ACHN (cell line): ENCODE measurements at places on chromosomes 1 and 21.

DNA sequence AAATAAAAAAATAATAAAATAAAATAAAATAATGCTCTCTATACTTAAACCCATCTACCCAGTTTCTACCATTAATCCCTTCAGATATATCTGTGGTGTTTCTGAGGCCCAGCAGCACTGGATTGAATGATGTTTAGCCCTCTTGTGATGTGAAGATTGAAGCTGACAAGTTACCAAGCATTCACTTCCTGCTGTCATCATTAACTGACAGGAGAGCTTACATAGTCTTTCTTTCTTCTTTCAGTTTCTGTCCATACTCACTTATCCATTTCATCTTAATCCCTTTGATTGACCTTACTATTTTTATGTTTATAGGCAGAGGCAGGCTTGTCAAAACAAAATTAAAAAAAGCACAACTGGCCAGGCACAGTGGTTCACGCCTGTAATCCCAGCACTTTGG lies 38.8 kb upstream of the PGD start:
- DNase-seq = no peak

- no peak for DNase-seq
Measured at GRCh38 chr1:166952002-166952746, 23.2 kb downstream of the ILDR2 start.

DNA sequence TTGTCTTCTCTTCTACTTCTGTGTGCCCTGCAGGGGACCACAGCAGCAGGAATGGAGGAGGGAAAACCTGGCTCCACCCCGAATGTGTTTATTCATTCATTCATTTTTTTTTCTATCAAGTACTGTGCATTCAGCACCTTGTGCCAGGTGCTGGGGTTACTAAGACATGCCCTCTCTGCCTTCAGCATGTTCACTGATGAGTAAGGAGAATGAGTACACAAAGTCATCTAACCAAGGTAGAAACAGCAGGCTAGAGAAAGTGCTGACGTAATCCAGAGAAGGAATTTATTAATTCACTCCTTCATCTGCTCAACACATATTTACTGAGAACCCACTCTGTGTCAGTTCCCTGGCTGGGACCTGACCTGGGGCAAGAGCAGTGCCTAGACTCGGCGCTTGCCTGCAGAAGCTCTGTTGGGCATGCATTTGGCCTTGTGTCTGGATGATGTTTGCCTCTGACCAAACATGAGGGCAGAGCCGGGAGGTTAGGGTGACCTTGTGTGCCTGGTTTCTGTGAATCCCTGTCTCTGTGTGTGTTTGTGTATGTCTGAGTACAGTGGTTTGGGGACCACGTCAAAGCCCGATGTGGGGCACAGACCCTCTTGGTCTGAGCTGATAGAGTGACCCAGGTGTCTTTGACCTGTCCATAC lies 3.3 kb upstream of the MYOG start:
- no peak for DNase-seq

DNA sequence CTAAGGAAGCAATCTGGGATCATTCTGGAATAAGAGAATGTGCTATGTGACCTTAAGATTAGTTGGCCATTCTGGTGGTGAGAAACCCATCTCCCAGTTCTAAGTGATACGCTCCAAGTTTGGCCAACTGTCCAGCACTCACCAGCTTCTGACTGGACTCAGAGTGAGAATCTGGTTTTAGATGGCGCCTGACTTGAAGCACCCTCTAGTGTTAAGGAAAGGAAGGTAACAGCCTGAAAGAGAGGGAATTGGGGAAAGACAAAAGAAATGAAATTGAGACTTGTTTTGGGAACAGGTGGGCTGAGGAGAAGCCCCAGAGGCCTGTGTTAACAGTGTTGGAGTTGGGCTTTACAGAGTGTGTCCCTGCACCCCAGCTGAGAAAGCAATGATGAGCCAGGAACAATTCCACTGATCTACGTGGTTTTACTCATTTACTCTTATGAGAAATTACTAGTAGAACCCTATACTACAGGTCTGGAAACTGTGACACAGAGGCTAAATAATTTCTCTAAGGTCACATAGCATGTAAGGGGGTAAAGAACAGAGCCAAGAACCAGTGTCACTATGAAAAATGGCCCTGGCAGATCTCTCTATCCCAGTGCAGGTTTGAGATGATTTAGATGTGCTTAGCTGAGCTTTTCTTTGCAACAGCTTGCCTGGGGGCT lies 9.3 kb upstream of the FCAMR start:
- DNase-seq = peak; percentile 59

DNA sequence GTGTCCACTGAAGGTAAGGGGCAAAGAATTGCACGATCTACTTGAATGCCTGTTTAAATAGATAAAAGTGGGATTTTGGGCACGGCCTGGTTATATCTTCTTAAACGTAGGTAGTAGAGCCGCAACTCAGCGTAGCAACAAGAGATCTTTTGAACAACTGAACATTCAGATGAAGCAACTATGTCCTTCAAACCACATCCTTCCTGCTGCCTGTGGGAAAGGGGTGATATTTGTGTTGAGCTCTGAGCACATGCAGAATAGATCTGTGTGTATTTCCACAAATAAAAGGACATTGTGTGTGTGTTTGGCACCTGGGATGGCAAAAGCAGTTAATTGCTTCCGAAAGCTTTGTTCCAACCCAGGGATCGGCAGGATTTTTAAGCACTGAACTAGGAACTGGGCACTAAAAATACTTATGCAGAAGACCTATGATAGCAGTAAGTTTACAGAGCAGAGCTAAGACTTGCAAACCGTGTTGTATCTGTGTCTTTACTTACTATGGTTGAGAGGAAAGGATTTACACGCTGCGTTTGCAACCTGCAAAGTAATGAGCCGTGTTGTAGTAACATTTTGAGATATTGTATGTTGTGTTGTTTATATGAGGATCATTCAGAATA lies 333.4 kb downstream of the CHRM3 start:
- no peak for DNase-seq

DNA sequence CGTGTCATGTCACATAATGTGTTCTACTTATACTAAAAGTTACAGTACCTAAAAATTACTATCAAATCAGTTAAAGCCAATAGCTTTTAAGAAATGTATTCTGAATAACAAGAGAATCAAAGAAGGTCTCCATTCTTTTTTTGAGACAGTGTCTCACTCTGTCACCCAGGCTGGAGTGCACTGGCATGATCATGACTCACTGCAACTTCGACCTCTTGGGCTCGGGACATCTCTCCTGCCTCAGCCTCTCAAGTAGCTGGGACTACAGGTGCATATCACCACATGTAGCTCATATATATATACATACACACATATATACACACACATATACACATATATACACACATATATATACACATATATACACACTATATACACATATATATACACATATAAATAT lies 20.1 kb downstream of the COP1 start:
- DNase-seq = no peak

DNA sequence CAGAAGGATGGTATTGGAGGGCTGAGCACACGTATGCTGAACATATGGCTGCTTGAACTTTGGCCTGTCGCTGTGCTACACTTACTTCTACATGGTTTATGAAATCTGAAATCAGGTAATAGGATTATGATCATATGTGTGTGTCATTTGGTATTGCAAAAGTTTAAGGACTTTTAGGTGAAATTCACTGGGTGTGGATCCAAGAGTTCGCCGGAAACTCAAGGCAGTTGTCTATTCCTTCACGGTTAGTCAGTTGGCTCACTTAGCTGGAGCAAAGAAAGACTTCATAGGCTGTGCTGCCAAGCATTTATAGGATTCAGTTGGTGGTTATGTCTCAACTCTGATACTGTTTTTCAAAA lies 927 bp downstream of the UAP1 start:
- peak; percentile 38 for DNase-seq

DNA sequence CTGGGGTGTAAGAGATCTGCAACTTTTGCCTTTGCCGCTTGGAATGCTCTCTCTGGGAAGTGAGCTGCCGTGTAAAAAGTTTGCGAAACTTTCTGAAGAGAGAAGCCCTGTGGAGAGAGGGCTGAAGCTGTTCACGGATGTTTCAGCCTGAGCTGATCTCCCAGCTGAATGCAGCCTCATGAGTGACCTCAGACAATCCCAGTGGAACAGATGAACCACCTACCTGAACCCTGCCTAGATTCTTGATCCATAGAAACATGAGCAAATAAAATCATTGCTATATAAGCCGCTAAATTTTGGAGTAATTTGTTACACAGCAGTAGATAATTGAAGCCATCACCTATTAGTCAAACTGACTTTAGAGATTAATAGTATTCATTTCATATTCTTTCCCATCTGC lies 4.4 kb upstream of the ALG6 start:
- no peak for DNase-seq

DNA sequence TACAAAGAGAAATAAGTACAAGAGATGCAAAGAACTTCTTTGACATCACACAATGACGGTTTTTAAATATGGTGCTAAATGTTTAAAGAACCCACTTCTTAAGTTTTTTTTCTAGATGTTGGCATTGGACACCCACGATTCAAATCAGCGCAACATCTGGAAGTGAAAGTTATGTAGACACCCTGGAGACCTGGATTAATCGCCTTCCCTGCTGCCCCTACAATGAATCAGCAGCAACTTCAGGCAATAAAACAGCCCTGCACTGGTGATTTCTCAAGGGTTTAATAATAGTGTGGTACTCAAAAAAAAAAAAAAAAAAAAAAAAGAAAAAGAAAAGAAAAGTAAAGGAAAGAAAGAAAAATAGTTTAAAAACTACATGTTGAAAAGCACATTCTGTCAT lies 248.3 kb downstream of the NUF2 start:
- no peak for DNase-seq
